ENCODE measurements at places on chromosomes 13 and 19. TPM values are rescaled to one million over a fixed set of nuclear protein-coding genes. Genes with fewer than 3 reads are reported as not detected.

URAD gene
- total RNA-seq: not detected

NOVA2 gene
- 0.06 TPM for total RNA-seq

CYP4F3 gene
- not detected for total RNA-seq

DNA sequence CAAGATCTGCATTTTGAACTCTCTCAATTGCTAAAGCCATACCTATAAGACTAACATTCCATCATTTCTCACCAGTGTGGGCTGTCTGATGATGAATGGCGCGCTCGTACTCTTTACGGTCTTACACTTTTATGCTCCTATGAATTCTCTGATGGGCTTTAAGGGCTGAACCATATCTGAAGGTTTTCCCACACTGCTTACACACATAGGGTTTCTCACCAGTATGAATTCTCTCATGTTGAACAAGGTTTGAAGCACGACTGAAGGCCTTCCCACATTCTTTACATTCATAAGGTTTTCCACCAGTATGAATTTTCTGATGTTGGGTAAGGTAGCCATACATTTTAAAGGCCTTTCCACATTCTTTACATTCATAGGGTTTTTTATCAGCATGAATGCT is 18.8 kb upstream of the ZNF607 start:
- DNase-seq: no peak

GRCh38 chr13:50053844-50054243 is 38.6 kb downstream of the KCNRG start:
- no peak for DNase-seq

AMH gene
- total RNA-seq: 7.7 TPM

DNA sequence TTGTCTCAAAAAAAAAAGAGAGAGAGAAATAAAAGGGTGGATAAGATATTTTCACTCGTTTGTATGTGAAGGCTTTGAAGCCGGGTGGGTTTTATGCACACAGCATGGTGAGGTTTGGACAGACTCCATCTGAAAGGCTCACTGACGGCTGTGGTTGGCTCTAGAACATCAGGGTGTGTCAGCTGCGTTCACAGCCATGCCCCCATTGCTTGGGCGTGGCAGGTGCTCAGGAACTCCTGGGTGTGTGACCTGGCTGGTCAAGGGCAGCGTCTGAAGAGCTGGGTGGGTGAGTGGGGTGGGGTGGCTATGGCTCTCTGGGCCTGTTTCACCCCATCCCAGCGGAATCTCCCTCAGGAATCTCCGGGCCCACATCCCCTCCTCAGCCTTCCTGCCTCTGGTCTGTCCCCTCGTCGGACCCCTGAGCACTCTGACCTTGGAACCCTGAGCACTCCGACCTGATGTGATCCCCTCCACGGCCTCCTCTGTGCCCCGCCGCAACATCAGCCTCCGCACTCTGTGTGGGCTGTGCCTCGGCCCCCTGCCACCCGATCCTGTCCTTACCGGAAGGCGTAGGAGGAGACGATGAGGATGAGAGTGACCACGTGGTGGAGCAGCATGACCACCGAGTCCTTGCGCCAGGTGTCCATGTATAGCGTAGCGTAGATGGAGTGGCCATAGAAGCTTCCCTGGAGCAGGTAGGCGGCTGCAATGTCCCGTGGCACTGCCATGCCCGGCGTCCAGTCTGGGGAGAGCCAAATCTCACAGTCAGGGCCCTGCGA is 12.2 kb downstream of the CERS1 start:
- no peak for DNase-seq

- no peak for DNase-seq
Measured at GRCh38 chr13:96751089-96751488, 243.2 kb downstream of the OXGR1 start.

DNA sequence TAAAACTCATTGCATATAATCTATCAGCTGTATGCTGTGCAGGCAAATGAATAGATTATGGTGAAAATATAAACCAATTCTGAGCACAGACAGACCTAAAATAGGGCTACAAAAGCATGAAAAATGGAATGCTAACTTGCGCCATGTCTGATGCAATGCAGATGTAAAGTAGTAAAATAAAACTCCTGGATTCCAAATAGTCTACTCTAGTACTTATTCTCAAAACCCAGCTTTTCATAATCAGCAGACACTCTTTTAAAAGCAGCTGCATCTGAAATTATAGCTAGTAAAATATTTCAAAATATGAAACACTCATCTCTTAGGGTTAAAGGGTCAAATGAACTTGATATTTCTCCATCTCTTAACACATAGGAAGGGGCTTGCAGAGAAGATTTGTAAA is 4.7 kb upstream of the POMP start:
- no peak for DNase-seq

DNA sequence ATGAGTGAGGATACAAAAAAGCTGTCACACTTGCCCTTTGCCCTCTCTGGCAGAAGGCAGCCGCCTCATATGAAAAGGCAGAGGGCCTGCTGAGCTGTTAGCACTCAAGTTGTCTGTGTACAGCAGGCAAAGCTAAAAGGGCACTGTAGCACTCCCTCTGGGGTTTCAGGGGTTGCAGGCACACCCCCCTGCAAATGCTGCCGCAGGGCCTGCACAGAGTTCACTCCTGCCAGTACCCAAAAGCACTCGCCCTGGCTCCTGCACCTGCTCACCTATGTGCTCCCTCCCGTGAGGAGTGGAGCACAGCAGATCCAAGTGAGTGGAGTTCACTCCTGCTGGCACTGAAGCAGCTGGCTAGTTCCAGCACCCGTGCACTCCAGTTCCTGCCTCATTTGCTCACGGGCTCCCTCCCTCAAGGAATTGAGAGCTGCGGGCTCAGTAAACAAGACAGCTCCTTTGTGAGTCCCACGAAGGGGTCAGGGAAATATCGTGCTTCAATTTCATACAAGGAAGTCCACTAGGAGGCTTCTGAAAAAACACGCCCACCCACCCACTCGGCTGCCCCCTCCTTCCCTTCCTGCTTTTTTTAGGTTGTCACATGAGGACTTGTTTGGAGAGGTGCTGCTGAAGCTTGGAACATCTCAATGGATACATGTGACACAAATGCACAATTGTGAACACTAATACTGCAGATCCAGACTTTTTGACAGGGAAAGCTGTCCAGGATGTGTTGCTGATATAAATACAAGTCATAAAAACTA is 9.9 kb upstream of the RCBTB2 start:
- DNase-seq: no peak

DNA sequence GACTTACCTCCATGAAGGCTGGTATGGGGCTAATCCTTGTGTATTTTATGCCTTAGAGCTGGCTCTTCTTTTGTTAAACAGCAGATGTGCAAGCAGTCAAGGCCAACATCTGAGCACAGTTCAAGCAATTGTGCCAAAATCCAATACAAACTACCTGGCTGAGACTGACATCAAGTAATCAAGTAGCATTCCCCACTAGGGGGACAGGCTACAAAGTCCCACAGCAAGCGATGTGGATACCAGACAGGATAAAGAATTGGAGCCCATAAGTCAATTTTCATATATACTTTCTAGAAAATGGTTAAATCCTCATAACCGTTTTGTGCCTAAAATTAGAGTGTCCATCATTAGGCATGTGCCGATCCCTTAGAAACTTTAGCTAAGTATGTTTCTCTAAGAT is 675.8 kb downstream of the DIAPH3 start:
- DNase-seq: no peak

DNA sequence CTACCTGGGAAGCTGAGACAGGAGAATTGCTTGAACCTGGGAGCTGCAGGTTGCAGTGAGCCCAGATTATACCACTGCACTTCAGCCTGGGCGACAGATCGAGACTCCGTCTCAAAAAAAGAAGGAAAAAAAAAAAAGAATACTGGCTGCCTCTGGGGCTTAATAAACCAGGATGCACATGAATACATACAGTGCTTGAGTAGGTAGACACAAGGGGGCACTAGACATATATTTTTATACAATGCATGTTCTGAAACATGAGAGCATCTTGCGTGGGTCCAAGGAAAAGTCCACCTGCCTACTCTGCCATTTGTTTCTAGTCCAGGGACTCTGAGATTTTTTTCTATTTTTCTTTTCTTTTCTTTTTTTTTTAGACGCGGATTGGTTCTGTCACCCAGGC is 31.2 kb downstream of the KEAP1 start:
- DNase-seq: peak; percentile 71

FAM216B gene
- not detected for total RNA-seq

- DNase-seq: no peak
Measured at GRCh38 chr19:3042621-3043267, 13.7 kb upstream of the TLE2 start.
